ENCODE measurements at places on chromosomes 2 and 18. TPM values are rescaled to one million over a fixed set of nuclear protein-coding genes. Genes with fewer than 3 reads are reported as not detected.

ZNF892 gene
- total RNA-seq, result 2.7 TPM

RESP18 gene
- total RNA-seq, result not detected

DNER gene
- total RNA-seq, result not detected

NETO1 gene
- not detected for total RNA-seq

CELF4 gene
- not detected for total RNA-seq

SCN9A gene
- total RNA-seq, result not detected

RMND5A gene
- total RNA-seq, result 38.0 TPM

GALNT13 gene
- total RNA-seq, result not detected

- no peak for DNase-seq
These were observed 263.6 kb downstream of the DYSF start for GRCh38 chr2:71716697-71717624.

DNA sequence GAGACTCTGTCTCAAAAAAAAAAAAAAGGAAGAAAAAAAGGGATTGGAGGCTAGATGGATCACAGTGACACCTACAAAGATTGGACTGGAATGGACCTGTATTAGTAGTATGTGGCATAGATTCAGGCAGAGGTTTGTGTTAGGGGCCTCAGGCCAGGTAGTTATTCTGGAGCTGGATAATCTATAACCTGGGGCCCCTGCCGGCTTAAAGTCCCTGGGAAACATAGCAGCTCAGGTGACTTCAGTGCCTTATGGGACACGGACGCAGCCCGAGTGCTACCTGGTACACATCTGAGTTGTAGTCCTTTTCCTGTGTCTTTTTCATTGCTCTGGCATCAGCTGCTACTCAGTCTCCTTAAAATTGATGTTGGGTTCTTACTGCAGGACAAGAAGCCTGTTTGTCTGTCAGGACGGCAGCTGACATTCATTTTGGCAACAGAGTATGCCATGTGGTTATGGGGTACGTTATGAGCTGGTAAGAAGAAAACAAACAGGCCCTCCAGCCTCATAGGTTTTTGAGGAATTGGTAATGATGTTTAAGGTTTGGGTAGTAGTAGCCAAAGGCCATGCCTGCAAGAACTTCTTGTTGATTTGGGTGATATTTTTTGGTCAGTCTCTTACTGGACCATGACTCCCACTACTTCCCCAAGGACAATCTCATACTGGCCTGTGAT, 27.8 kb downstream of the AGFG1 start:
- no peak for DNase-seq

GRCh38 chr2:45211636-45212035, 202.4 kb upstream of the SIX2 start:
- DNase-seq, result no peak

DNA sequence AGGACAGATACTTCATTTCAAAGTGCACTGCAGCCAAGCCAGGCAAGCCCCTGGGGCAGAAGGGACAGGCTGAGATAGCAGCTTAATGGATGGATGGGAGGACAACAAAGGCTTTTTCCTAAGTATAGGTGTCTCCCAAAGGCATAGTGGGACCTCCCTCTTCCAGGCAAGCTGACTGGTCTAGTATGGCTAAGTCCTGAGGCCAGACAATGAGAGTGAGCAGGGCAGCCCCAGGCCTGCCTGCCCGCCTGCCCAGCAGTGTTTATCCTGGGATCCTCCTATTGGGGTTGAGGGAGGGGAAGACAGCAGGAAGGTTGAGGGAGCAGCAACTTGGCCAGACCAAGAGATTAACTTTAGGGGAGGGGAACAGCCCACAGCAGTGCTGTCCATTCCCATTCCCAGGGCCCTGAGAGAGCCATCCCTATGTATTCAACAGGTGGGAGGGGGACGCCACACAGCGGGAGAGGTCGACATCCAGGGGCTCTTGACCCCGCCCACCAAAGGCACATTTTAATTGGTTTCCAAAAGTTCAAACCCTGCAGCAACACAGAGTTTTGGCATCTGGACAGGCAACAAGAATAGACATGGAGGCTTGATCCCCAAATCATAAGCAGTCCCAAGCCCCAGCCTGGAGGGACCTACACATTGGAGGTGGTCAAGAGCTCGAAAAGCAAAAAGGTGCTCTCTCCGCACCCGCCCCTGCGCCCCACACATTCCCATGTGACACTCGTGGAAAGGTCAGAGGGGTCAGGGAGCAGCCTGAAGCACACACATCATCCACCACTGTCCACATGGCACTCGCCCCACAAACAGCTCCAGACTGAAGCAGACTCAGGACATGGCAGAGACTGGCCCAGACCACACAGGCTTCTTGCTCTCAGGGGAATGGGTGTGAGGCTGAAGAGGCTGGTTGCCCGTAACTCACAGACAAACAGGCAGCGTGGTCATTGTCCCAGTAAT, 2.9 kb upstream of the SFXN5 start:
- no peak for DNase-seq

DNA sequence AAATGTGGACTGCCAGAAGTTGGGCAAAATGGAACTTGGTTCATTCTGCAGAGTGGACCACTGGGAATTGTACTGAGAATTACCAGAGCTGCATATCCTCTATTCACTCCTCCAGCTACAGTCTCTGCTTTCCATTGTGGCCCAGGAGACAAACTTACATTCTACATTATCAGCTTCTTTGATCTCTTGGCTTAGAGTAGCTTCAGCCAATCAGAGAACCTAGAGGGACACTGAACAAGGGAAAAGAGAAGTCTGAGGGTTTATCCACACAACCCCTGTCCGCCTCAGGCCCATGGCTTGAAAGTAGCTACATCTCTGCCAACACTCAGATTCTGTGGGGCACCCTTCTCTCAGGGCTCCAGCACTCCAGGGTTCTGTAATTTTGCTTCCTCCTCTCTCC, 251.1 kb downstream of the TRIB2 start:
- no peak for DNase-seq

DNA sequence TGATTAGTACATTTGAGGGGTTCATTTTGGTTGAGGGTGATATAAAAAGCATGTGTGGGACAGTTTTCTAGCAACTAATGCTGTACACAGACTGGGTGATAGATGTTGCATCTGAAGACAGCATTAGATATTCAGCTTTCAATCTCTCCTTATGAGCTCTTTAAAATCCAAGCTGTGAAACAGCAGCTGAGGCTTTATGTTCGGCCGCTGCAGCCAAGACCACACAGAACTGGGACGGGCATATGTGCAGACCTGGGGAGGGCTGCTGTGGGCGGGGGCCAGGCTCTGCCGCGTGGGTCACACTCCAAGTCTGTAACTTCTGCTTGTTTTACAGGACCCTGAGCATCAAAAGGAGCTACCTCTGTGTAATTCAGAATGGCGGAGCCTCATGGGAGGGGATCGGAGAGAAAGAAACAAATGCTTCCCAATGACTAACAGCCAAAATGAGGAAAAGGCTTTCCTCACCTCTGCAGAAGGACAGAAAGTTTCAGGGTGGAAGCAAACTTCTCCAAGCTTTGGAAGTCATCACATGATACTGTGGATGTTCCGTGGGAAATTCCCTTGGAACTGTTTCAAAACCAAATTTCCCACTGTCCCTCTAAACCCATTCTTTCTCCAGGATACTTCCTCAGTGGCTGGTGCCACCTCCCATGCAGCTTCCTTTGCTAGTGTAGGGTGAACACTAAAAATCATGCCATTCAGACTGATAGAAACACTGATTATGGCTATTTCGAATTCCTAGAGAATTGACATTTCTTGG, 711.9 kb upstream of the ID2 start:
- no peak for DNase-seq

DNA sequence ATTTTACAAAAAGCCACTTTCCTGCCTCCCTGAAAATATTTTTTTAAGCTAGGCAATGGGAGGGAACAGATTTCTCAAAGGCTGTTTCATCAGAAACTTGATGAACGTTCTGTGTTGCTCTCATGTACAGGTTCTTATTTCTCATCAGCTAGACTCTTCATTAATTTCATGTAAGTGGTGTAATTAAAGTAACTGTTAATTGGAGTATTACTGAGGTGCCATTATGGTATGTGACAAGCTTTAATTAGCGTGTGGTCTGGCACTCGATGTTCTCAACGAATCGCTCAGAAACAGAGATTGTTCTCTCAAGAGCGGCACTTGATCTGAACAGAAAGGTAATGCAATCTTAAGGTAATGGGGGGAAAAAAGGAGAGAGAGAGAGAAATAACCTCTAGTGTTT, 81.9 kb upstream of the MYCN start:
- DNase-seq, result no peak

GRCh38 chr2:172232708-172233396, 130.2 kb upstream of the DLX2 start:
- DNase-seq, result no peak

- DNase-seq, result no peak
These were observed 49.0 kb downstream of the FBXO36 start for GRCh38 chr2:229971298-229971790.

- DNase-seq, result no peak
These were observed 21.4 kb upstream of the MTA3 start for GRCh38 chr2:42547014-42547413.

DNA sequence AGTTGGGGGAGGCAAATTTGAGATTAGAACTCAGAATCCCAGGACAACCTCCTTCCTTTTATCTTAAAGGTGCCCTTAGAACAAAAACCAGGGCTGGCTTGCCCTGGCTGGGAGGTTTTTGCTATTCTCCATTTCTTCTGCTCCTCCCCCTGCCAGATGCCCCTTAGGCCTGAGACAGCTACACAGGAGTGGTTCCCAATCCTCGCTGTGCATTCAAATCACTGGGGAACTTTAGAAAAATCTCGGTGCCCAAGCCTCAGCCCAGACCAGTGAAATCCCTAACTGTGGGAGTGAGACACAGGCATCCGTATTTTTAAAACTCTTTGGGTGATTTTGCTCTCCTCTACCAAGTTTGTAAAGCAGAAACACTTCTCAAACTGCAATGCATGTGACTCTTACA, 38.8 kb downstream of the LBH start:
- no peak for DNase-seq

- DNase-seq, result no peak
These were observed 57.6 kb upstream of the STK17B start for GRCh38 chr2:196229013-196229412.

- DNase-seq, result no peak
These were observed 102.8 kb upstream of the BZW1 start for GRCh38 chr2:200708943-200709342.

DNA sequence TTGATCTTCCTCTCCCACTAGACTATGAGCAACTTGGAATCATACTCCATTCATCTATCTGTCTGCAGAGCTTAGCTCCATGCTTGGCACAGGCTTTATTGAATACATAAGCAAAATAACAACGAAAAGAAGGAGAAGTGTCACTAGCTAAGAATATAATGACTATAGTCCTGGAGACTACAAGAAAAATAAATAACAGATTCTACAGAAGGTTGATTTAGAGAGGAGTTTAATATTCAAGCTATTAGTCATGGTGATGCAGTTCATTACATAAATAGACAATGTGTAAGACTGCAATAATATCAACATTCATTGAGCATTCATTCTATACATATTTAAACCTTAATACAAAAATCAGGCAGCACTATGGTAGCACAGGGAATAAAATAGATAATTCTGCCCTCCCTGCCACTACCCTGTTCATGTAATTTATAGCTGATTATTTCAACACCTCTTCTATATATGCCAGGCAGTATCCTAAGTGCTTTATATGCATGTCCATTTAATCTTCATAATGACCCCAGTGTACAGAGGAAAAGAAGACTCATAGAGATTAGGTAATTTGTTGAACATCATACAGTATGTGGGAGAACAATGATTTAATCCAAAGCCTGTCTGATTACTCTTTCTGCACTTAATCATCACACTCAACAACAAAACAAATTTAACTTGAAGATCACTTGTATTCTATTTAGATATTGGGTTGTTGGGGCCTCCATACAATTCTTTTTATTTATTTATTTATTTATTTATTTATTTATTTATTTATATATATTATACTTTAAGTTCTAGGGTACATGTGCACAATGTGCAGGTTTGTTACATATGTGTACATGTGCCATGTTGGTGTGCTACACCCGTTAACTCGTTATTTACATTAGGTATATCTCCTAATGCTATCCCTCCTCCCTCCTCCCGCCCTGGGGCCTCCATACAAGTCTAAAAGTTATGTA, 165.3 kb downstream of the RNF152 start:
- no peak for DNase-seq

DNA sequence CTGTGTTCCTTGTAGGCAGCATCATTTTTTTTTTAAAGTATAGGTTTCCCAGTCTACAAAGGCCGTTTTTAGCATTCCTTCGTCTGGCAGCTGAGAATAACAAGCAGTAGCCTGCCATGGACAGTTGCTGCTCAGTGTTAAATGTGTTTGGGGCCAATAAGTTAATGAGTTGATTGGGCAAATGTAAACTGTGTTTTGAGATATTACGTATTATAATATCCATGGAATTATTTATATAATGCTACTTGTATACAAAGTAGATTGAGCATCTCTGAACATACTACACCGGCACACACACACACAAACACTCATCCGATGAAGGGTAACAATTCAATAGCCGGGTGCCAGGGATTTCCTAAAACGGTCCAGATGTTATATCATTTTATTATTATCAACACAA, 97.2 kb downstream of the IRS1 start:
- no peak for DNase-seq

DNA sequence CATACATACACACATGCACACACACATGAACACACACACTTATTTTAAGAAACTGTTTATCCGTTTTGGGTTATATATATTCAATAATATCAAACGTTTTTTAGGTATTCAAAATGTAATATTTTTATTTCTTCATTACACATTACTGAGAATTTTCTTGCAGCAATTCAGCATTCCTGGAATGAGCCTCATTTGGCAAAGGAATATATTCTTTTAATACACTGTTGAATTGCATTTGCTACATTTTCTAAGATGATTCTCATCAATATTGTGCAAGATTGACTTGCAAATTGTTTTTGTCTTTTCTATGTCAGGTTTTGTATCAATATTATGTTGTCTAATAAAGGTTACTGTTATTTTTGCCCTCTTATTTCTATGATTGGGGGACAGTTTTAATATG, 276.1 kb upstream of the CYP26B1 start:
- DNase-seq, result no peak

DNA sequence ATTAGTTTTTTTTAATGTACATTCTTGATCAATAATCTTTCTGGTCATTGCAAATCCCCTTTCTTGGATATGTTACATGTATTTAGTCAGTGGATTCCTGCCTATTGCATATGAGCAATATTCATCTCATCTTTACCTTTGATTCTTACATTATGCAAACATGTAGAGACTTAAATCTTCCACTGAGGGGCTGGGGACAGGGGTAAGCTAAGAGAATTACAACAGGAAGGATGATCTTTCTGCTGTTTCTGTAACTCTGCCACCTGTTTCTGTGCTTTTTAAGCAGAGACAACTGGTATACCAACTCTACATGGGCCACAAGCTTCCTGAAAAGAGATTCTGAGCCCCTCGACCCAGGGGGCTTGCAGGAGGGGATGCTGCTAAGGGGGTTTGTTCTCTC, 68.6 kb downstream of the RND3 start:
- no peak for DNase-seq

- no peak for DNase-seq
These were observed 5.8 kb downstream of the UNC50 start for GRCh38 chr2:98614024-98614739.

DNA sequence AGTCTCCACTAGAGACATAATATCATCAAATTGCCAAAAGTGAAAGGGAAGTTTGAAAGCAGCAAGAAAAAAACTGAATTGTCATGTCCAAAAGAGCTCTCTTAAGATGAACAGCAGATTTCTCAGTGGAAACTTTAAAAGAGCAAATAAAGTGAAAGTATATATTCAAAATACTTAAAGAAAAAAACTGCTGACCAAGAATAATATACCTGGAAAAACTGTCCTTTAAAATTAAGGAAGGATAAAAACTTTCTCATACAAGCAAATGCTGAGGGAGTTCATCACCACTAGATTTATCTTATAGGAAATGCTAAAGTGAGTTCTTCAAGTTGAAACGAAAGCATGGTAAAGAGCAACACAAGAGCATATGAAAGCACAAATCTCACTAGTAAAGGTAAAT, 83.3 kb upstream of the SCN1A start:
- DNase-seq, result no peak

Data from activated naive CD4-positive, alpha-beta T cell treated with anti-CD3 and anti-CD28 coated beads for 36 hours (primary cell).